H54 (cell line): ENCODE measurements at places on chromosomes 3 and 15.

DNA sequence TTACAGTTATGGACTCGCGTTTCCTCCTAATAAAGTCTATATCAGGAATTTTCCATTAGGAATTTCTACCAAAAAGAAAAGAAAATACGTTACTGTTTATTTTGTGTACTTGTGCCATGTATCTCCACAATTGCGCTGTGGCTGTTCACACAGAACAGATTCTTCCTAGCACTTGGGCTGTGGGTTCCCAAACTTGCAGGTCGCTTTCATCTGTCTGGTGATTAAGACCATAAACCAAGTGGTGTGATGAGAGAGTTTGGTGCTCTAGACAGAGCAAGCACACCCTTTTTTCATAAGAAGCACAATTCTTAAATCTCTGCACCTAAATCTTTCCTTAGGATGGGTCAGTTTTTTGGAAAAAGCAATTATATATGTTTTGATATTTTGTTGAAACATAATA is 203.3 kb downstream of the TP63 start:
- no peak for DNase-seq

DNA sequence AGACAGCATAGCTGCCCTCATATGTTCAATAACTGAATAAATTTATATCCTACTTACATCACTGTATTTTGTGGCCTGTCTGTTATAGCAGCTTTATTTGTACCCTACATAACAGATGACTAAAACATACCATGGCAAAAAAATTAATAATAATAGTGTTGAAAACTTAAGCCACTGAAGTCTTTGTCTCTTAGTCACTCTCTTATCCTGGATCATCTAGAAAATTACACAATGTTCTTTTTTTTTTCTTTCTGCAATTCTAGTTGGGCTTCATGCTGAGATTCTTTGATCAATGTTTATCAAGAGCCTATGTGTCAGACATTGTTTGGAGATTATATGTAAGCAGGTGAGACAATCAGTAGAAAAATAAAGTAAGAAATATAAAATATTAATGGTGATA is 519.3 kb upstream of the ARPP21 start:
- DNase-seq, result no peak

GRCh38 chr3:154783521-154783931 is 296.6 kb upstream of the MME start:
- DNase-seq, result no peak

- no peak for DNase-seq
These were observed 46.7 kb upstream of the OXTR start for GRCh38 chr3:8816106-8816505.

- DNase-seq, result no peak
These were observed 19.6 kb downstream of the VGLL4 start for GRCh38 chr3:11624161-11624560.

GRCh38 chr3:15094187-15094875 is 4.6 kb downstream of the RBSN start:
- no peak for DNase-seq

DNA sequence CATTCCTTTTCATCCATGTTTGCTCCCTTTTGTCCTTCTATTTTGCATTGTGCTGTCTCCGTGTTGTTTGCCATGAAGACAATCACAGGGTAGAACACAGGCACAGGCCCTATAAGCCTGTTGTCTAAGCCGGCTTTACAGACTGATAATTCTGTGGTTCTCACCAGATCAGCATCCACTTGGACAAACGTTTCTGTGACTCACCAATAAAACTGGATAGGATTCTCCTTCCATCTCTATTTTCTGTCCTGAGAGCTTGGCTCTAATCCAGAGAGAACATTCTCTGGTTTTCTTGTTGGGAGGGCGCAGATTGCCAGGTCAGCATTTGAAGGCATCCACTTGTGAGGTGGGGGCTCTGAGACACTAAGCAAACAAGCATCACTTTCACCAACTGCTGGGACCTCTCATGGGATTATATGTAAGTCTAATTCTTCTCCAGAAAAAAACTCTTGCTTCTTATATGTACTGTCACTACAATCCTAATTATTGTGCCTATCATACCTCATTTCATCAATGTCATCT is 101.6 kb downstream of the ERC2 start:
- no peak for DNase-seq

- DNase-seq, result no peak
These were observed 74.2 kb downstream of the NMD3 start for GRCh38 chr3:161295325-161295724.

- peak; percentile 9 for DNase-seq
These were observed 105.1 kb downstream of the ZMAT3 start for GRCh38 chr3:178966299-178967176.

DNA sequence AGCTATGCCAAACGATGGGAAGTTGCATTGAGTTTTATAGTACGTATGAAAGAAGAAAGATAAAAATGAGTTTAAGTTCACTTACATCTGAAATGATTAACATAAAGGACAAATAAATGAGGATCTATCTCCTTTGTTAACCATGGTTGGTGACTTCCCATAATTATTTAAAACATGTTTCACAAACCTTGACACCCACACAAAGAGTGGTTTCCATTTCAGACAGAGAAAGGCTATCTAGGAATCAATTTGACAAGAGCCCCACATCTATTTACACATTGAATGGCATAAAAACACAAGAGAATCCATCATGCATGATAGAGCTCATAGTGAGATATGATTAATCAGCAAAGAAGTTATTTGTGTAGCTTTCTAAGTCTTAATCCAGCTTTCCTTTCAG is 14.2 kb upstream of the MTMR10 start:
- DNase-seq, result no peak

- DNase-seq, result no peak
These were observed 116.6 kb downstream of the NTRK3 start for GRCh38 chr15:88139936-88140335.

DNA sequence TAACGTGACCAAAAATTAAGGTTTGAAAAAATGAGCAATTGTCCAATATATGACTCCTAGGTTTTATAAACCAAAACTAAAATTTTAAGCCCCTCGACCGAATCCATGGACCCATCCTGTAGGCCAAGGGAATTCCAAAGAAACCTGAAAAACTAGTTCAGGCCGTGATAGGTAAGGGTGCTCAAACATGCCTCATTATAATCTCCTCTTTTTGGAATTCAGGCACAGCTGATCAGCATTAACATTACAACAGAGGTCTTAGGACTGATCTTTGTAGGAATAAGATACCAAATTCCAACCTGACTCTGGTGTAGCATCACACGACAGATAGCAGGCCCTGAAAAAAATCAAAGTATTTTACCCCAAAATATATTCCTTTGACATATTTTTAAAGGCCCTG is 155.7 kb downstream of the NEK10 start:
- no peak for DNase-seq

- DNase-seq, result no peak
These were observed 419.3 kb downstream of the ERC2 start for GRCh38 chr3:56048946-56049345.

DNA sequence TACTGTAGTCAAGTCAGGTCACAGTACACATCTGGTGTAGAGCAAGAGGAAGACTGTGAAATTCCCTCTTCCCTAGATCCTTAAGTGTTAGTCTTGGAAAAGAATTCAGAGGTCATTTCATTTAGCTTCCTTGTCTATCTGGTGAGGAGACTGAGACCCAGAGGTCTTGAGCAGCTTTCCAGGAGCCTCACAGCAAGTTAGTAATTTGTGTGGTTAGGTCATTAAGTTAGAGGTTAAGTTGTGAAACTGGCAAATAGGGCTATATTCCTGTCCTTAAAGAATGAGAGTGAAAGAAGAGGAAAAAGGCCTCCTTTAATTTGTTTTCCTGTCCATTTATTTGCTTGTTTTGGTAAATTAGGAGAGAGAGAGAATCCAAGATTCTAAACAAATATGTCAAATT is 9.0 kb downstream of the PODXL2 start:
- no peak for DNase-seq

- no peak for DNase-seq
These were observed 9.4 kb downstream of the CEMIP start for GRCh38 chr15:80788536-80788935.

GRCh38 chr3:69200384-69201068 is 78.1 kb upstream of the LMOD3 start:
- DNase-seq, result no peak

DNA sequence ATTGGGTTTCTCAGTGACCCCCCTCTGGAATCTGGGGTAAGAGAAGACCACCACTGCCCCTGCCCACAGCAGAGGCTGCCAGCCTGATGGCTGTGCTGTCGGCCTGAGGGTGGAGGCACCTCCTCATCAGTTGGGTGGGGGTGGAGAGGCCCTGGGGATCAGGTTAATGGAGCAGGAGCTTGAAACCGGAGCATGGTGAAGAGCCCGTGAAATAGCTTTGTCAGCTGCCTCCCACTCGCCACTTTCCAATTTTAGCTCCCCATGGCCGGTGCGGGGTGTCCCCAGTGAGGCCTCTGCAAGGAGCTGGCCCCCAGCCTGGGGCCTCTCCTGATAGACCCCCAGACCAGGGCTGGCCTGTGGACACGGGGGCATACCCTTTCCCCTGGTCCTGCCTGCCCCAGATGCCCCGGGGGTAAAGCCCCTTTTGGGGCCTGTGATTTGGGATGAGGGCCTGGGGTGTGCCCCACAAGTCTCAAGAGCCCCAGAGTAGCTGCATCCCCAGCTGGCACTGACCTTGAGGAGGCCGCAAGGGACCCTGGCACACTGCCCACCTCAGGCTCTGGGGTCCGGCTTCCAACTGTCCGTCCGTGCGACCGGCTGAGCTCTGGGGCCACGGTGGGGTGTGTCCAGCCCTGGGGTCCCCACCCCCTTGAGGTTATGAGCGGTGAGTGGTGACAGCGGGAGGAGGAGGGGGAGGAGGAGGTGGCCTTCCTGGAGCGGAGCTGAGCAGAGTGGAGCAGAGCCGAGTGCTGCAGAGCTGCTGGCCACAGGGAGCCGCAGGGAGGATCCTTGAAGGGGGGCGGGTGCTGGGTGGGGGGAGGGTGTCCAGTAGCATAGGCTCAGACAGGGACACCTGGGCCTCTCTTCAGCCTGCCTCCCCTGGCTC is at the start of gene HHATL:
TSS of gene HHATL (minus strand) at position 733 of the 886 bp plus-strand sequence. CDS start 1,972 bp downstream, outside the sequence.
- DNase-seq, result no peak

- no peak for DNase-seq
These were observed 80.0 kb upstream of the SKOR1 start for GRCh38 chr15:67745073-67746006.

DNA sequence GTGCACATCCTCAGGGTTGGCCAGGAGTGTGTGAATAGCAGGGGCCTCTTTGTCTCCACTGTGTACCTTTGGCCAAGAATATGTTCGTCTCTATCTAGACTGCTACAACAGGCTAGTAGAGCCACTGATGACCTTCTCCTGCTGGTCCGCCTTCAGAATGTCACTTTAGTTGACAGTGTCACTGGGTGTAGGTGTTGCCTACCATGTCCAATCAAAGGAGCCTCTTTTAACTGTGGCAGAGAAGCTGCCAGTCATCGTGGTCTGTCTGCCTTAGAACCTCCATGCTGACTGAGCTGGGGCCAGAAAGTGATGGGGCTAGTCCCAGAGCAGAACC is 40.1 kb downstream of the OXSR1 start:
- DNase-seq, result no peak

- no peak for DNase-seq
These were observed 57.9 kb downstream of the STAG1 start for GRCh38 chr3:136694321-136694720.

DNA sequence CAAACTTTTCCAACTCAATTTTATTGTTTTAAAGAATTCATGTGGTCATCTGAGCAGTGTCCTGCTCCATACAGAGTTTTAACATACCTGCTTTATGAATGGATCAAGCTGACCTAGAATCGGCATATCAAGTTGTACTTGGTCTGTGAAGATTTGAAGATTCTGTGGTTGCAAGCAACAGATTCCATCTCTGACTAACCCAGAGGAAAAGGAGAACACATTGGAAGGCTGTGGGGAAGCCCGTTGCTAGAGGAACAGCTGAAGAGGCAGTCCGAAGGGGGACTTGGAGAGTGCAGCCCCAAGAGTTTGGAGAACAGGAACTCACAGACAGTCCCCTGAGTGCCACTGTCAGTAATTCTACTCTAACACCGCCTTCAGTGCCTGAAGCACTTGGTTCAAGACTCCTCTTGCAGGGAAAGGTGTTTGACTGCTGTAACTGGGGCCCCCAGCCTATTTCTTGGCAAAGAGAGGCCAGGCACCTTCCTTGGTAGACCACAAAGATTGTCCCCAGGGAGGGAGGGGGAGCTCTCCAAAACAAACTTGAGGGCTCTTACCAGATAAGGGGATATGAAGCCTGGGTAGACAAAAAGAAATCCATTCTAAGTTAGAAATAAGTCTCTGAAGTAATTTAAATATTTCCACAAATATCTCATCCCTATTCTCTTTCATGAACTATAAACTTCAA is 88.8 kb downstream of the LARS2 start:
- no peak for DNase-seq

DNA sequence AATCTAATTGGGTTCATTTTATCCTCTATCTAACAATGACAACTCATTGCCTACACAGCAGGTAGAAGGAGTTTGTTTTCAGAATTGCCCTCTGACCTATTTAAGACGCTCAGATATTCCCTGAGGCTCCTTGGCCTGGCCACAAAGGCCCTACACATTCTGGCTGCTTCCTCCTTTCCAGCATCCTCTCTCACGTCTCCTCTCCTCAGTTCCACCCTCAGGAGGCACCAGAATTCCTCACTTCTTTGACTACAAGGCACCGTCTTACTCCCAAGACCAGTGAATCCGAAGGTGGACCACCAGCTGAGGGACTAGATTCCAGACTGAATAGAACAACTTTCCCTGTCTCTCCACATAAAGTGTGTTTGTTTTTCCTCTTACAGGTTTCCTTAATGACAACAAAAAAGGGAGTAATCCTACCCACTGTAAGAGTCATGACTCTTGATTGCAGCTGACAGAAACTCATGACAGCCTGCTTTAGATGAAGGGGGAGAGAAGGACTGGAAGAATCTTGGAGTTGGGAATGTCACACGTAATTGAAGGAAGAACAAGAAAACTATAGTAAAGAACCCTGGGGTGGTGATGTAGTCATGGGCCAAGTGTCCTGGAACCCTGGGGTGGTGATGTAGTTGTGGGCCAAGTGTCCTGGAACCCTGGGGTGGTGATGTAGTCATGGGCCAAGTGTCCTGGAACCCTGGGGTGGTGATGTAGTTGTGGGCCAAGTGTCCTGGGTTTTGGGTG is 22.0 kb upstream of the MUC20 start:
- DNase-seq, result no peak

DNA sequence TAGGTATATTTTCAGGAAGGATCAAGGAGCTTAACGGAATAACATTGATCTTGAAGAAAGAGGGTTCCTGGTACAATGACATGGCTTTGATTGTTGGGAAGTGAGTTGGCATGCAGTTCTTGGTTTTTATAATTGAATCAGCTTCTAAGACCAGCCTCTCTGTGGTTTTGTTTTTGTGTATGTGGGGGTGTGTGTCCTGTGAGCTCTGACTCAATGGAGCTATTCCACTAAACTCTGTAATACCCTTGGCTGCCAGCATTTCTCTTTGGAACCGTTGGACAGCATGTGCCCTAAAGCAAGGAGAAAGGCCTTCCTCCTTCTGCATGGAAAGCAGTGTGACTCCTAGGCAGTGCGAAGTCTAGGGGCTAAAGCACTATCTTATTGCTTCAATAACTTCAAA is 124.8 kb downstream of the EDEM1 start:
- DNase-seq, result no peak

DNA sequence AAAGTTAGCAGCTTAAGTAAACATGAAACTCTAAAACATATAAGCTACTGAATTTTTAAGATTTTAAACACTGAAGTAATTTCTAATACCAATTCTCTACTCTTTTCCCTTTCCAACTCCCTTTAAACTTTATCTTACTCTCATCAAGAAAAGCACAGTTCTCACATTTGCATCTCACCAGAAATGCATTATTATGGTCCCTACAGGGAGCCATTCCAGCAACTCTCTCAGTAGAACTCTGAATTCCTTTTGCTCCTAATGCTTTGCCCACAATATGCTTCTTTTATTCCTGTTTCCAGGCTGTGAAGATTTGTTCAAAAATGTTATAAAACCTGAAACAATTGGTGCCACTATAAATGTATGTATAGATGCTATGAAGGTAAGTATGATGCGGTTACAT is 83.4 kb downstream of the TFDP2 start:
- DNase-seq, result no peak
